Common myeloid progenitor, CD34-positive (primary cell): ENCODE measurements at places on chromosomes 11 and 22.

DNA sequence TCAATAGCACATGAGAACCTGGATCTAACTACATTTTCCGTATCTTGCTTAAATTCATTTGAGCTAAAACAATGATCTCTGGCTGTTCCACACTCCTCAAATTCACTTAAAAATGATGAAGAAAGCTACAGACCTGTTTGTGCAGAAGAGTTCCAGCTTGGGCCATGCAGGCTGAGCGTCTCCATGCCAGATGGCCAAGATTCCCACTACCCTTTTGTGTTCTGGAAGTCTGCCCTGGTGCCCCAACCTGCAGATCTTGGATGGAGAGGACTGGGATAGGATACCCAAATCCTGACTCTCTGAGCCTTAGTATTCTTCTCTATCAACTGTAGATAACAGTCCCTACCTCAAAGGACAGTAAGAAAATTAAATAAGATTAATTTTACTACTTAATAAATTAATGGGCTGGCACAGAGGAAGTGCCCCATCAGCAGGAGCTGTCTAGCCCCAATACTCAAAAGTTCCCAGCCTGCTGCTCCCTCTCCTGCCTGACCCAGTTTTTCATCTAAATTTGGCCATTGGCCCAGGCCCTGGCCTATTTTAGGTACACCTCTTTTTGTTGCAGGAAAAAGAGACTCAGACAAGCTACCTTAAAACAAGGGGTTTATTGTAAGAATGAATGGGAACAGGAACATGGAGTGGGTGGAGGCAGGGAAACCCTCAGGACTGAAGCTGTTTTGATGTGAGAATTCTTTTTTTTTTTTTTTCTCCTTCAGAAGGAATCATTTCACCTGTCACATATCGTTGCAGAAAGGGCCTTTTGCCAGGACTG is 81.4 kb upstream of the GRK3 start:
- DNase-seq: no peak

DNA sequence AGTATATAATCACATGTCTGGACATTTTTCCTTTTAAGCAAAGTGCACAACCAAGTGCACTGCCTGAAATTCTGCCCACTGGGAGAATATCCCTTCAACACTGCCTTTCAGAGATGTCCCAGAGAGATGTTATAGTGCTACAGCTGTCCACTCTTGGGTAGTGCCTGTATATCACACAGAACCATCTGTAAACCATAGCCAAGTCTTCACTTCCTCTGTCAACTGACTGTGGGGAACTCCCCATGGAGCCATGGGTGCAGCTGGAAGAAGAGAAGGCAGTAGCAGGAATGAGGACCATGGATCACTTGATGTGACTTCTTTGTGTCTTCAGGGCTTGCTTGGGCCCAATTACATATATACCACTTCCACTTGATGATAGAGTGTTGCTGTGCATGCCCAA is 44.6 kb upstream of the LIN7C start:
- DNase-seq: no peak

- no peak for DNase-seq
Measured at GRCh38 chr22:42745118-42745517, 24.4 kb upstream of the A4GALT start.

- DNase-seq: peak; percentile 89
Measured at GRCh38 chr11:3995949-3996554, 98.5 kb upstream of the RRM1 start.

- no peak for DNase-seq
Measured at GRCh38 chr11:27678242-27678641, 22.0 kb downstream of the BDNF start.

DNA sequence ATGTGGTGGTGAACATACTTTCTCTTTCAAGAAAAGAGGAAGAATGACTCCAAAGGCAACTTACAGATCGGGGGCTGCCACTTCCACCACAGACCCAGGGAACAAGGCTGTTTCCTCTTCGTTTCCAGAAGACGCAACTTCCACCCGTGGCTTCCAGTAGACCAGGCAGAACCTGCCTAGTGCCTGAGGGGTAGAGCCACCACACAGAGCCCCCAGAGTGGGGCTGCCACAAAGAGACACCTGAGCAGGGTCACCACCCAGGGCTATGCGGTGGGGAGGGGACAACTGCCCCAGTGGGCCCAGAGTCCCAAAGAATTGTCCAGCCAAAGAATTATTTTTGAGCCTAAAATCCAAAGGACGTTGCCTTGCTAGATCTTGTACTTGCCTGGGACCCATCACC is 16.7 kb upstream of the PHF21B start:
- DNase-seq: peak; percentile 74

- no peak for DNase-seq
Measured at GRCh38 chr22:19750507-19751490, 9.8 kb upstream of the TBX1 start.
